ENCODE measurements at places on chromosomes 1 and 21.

- H3K4me3 ChIP-seq = no peak overlapping the region
- H3K36me3 ChIP-seq = peaks cover 10% of the 10 kb centered on the region
- no peak overlapping the region for H3K27ac ChIP-seq
- H3K4me1 ChIP-seq = peaks cover 35% of the 10 kb centered on the region
- H3K27me3 ChIP-seq = no peaks in the 10 kb centered on the region
Measured at GRCh38 chr1:65049941-65050713, 83.8 kb upstream of the JAK1 start.

DNA sequence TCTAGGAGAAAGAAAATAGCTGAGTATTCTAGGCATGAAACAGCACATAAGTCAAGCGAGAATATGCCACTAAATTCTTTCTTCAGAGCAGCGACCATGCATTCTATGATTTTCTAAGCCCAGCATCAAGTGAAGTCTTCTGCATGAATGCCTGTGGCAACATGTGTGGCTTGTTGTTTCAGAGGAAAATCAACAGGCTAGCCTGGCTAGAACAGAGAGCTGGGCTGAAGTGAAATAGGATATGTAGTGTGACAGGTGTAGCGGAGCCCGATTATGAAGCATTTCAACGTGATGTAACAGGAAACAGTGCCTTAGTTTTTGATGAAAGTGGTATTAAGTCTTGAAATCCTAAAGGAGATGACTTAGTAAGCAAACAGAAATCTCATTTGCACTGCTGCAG is 7.0 kb downstream of the CSDE1 start:
- H3K4me1 ChIP-seq = peaks cover 55% of the 10 kb centered on the region
- H3K27ac ChIP-seq = no peak overlapping the region
- no peaks in the 10 kb centered on the region for H3K27me3 ChIP-seq
- H3K4me3 ChIP-seq = no peak overlapping the region
- peak; percentile 33 for DNase-seq
- H3K36me3 ChIP-seq = peaks cover 44% of the 10 kb centered on the region

GRCh38 chr1:8629241-8630091 is 188.0 kb downstream of the RERE start:
- H3K4me3 ChIP-seq = no peak overlapping the region
- peaks cover 25% of the 10 kb centered on the region for H3K4me1 ChIP-seq
- H3K36me3 ChIP-seq = no peaks in the 10 kb centered on the region

DNA sequence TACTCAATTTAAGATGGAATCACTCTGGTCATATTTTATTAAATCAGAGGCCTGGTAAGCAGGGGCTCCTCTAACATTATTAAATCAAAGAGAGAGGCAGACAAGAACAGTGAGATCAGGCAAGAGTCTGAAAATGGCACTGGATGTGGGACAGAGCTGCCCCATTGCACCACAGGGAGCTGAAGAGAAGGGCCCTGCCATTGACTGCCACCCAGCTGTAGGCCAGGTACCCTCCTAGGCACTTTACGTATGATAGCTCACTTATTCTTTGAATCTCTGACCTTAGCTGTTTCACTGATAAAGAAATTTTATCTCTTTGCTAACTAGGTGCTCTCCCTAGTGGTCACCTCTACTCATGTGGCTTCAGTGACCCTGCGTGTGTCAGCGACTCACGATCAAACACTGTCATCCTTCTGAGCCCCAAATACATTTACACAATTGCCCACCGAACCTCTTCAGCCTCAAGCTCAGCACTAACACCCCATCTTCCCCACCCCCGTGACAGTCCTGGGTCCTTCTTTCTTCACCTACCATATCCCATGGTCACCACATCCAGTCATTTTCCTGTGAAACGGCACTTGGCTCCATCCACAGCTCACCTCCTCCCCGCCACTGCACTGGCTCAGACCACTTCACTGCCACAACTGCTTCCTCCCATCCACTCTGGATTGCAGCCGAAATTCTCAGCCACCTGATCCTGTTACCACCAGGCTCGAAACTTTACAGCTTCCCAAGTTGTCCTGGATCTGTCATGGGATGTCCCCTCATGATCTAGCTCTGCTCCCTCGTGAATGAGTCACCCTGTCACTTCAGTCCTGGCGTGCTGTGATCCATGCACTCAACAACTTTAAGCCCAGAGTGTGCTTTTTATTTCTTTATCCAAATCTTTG is 97.3 kb upstream of the SYT6 start:
- no peak overlapping the region for H3K27ac ChIP-seq
- no peaks in the 10 kb centered on the region for H3K27me3 ChIP-seq
- H3K36me3 ChIP-seq = no peaks in the 10 kb centered on the region
- H3K4me3 ChIP-seq = no peak overlapping the region
- no peak for DNase-seq

DNA sequence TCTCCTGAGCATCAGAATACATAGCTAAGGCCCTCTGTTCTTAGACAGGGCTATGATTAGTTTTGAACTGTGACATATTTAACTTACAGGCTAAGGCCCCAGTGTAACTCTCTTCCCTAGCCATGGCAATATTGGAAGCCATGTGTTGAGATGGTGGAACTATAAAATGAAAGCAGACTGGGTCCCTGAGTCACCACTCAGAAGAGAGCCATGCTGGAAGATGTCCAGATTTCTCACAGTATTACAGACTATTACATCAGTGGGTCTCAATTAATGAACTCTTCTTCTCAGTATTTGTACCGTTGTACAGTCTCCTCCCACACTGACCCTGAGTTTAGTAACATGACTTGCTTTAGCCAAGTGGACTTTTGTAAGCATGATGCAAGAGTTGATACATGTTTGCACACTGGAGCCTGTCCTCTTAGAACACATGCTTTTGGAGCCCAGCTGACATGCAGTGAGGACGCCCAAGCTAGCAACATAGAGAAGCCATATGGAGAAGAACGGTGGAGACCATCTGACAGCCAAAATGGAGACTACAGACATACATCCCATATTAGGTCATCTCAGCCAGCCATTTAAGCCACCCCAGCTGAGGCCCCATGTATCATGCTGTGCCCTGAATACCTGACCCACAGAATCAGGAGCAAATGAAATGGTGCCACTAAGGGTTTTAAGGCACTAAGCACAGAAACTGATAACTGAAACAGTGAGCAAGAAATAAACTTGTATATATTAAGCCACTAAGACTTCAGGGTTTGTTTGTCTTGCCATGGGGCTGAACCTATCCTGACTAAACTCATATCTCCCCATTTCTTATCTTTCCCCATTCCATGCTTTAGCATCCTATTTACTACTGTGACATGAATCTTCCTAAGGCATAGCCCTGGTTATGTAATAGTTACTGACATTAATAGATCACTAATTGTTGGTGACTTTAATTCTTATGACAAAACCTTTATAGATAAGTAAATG is 24.4 kb downstream of the TBX15 start:
- H3K36me3 ChIP-seq = no peaks in the 10 kb centered on the region
- DNase-seq = no peak
- no peak overlapping the region for H3K4me3 ChIP-seq

DNA sequence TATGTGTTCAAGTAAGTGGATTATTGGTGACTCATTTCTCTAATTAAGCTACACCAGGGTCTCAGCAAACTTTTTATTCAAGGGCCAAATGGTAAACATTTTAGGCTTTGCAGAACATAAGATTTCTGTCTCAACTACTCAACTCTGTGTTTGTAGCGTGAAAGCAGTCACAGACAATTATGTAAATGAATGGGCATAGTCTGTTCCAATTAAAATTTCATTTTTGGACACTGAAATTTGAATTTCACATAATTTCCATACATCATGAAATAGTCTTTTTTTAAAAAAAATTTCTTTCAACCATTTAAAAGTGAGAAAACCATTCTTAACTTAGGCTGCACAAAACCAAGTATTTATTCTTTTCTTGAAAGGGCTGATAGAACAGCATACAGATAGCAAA is 50.1 kb downstream of the IL23R start:
- no peaks in the 10 kb centered on the region for H3K27me3 ChIP-seq
- no peak overlapping the region for H3K4me3 ChIP-seq
- H3K36me3 ChIP-seq = no peaks in the 10 kb centered on the region
- H3K4me1 ChIP-seq = no peaks in the 10 kb centered on the region

GRCh38 chr1:3069491-3070308 is 697 bp downstream of the PRDM16 start:
- H3K4me1 ChIP-seq = peaks cover 67% of the 10 kb centered on the region
- peaks cover 23% of the 10 kb centered on the region for H3K27me3 ChIP-seq
- no peaks in the 10 kb centered on the region for H3K36me3 ChIP-seq
- H3K27ac ChIP-seq = peak overlapping the region; percentile 97

DNA sequence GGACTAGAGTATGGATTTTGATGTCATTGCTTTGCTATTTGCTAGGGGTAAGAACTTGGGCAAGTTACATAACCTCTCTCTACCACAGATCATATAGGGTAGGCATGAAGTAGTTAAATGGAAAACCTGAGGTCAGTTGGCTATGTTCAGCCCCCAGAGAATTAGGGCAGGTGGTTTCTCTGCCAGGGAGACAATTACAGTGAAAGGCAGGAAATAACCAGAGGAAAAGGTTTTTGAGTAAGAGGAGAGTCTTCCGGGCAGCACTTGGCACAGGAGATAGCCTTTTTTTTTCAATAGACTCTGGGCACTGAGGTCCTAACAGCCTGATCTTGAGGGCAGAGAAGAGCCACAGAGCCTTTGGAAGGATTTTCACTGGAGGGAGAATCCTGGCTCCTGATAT is 16.7 kb upstream of the SERBP1 start:
- no peak overlapping the region for H3K4me3 ChIP-seq
- DNase-seq = no peak
- H3K4me1 ChIP-seq = no peaks in the 10 kb centered on the region
- H3K36me3 ChIP-seq = no peaks in the 10 kb centered on the region
- H3K27me3 ChIP-seq = no peaks in the 10 kb centered on the region
- H3K27ac ChIP-seq = no peak overlapping the region

- H3K4me1 ChIP-seq = peaks cover 10% of the 10 kb centered on the region
- no peak overlapping the region for H3K27ac ChIP-seq
- DNase-seq = no peak
Measured at GRCh38 chr21:31911138-31911907, 38.5 kb downstream of the HUNK start.

- H3K4me1 ChIP-seq = peaks cover 9% of the 10 kb centered on the region
- peaks cover 19% of the 10 kb centered on the region for H3K27me3 ChIP-seq
- no peak for DNase-seq
- no peak overlapping the region for H3K27ac ChIP-seq
- no peak overlapping the region for H3K4me3 ChIP-seq
- H3K36me3 ChIP-seq = no peaks in the 10 kb centered on the region
Measured at GRCh38 chr1:53410100-53410541, 49.1 kb upstream of the DMRTB1 start.

DNA sequence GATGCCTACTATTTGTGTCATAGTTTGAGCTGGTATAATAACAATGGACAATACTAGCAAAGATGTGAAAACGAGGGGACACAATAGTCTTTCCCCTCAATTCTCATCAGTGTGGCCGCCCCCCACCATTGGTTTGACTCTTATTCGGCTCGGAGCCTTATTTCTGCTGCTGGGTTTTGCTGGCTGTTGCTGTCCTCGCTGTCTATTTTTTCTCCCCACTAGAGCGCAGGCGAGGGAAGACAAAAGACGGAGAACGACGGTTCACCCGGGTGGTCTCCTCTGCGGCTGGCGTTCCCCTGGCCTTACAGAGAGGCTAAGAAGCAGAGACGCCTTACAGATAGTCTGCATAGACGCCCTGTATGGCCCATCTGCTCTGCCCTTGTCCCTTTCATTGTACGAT is 19.4 kb downstream of the CLIC6 start:
- peaks cover 11% of the 10 kb centered on the region for H3K27me3 ChIP-seq
- no peaks in the 10 kb centered on the region for H3K36me3 ChIP-seq
- no peak overlapping the region for H3K27ac ChIP-seq
- H3K4me1 ChIP-seq = peaks cover 17% of the 10 kb centered on the region
- H3K4me3 ChIP-seq = no peak overlapping the region

GRCh38 chr1:232457595-232457994 is 172.3 kb downstream of the SIPA1L2 start:
- no peak overlapping the region for H3K27ac ChIP-seq
- no peak overlapping the region for H3K4me3 ChIP-seq
- DNase-seq = peak; percentile 31
- H3K27me3 ChIP-seq = no peaks in the 10 kb centered on the region

GRCh38 chr1:234265321-234265720 is 107.9 kb upstream of the COA6 start:
- peaks cover 15% of the 10 kb centered on the region for H3K4me1 ChIP-seq
- no peaks in the 10 kb centered on the region for H3K27me3 ChIP-seq
- H3K27ac ChIP-seq = no peak overlapping the region
- no peak overlapping the region for H3K4me3 ChIP-seq
- no peaks in the 10 kb centered on the region for H3K36me3 ChIP-seq

DNA sequence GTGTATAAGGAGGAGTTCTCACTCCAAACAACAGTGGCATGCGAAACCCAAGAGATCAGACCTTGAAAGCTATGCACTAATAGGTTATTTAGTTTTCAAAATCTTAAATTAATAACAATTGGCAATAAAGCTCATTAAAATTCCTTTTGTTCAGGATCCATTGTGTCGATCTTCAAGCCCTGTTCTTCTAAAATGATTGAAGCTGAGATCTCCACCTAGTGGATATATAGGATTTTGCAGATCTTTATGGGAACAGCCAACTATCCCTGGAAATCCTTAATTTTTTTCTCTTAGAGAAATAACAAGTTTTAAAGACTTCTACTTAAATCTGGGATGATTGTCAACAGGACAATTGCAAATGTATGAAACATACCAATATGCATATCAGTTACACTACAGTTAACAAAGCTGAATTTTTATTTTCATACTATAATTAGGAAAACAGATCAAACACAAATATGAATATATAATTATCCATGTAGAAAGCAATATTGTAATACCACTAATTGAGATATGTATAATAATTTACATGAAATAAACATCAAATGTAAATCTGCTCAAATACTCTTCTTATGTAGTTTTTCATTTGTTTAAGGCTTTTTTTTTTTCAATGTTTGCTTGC is 43.3 kb downstream of the LRRC53 start:
- no peak overlapping the region for H3K4me3 ChIP-seq
- no peaks in the 10 kb centered on the region for H3K27me3 ChIP-seq
- no peaks in the 10 kb centered on the region for H3K36me3 ChIP-seq

DNA sequence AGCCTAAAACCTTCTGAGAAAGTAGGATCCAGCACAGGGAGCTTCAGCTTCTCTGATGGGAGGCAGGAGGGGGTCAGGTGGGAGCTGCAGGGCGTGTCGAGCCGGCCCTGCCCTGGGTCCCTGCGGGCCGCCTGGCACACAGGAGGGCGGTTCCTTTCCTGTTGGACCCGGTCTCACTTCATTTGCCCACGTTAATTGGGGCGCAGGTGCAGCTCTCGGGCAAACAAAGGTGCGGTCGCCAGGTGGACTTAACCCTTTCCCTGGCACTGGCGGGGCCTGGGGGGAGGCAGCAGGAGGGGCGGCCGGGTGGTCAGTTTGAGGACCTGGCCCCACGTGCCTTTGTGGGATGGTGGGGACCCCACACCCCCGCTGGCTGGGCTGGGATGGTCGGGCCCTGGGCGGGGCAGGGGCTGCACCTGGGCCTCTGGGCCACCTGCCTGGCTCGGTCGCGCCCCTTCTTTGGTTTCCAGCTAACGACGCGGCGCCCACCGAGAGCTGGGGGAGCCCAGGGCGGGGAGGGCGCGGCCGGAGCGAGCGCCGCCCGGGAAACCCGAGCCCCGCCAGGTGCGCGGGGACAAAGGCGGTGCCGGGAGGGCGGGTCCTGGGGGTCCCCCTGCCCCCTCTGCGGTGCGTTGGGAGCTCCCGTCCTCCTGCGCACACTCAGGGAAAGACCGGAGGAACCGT is 20.8 kb upstream of the C1orf159 start:
- H3K27me3 ChIP-seq = peaks cover 41% of the 10 kb centered on the region
- peaks cover 40% of the 10 kb centered on the region for H3K4me1 ChIP-seq
- H3K36me3 ChIP-seq = no peaks in the 10 kb centered on the region
- peak; percentile 91 for DNase-seq
- peak overlapping the region; percentile 44 for H3K4me3 ChIP-seq
